ENCODE measurements at places on chromosomes 7 and 10.
A peak's percentile ranks its signal among the peaks of the same experiment; 100 is the strongest.

DNA sequence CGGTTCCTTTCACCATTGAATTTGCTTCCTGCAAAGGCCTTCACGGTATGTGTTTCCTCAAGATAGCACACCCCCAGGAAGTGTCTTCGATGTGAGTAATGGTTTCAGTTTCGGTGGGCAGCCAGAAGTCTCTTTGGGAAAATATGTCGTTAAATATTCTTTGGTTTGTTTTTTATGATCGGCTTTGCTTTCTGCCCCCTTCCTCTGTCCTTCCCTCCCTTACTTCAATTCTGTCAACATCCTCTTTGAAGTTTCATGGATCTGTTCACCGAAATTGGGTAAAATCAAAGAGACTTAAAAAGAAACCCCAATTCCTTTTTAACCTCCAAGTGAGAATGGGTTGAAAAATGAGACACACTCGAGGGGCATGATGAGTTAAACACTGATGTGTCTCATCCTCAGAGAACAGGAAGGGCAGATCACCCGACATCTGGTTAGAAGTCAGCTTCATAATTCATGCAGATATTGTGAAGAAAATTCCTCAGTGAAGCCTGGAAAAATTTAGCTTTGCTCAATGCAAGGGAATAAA lies 170.8 kb upstream of the HABP2 start:
- DNase-seq, result peak; percentile 8

- DNase-seq, result no peak
These were observed 480.7 kb downstream of the TFEC start for GRCh38 chr7:115549910-115550309.

GRCh38 chr7:142770661-142771352 lies at the start of gene PRSS2:
Gene PRSS2 (plus strand): TSS chr7:142770970. CDS start chr7:142770983, 13 bp downstream.
- no peak for DNase-seq

GRCh38 chr10:47440207-47440606 lies 43.7 kb downstream of the ANXA8 start:
- DNase-seq, result no peak

- no peak for DNase-seq
These were observed 219.4 kb downstream of the ABCA13 start for GRCh38 chr7:48390388-48391327.

- DNase-seq, result no peak
These were observed 154.8 kb upstream of the PRSS58 start for GRCh38 chr7:142412551-142413193.

DNA sequence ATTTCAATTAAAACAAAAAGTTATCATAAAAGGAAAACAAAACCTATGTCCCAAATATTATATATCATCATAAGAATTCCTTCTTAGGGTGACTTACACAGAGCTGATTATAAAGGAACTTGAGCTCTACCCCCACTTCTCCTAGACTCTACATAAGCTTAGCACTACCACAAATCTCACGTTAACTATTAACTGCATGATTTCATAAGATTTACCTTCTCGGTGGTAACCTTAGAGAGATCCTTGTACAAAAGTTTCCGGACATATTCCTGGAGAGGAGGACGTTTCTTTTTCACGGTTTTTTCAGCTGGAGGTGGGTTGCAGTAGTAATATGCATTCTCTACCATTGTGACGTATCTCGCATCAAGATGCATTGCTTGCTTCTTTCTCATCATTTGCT lies 83.7 kb downstream of the UPF2 start:
- DNase-seq, result no peak

DNA sequence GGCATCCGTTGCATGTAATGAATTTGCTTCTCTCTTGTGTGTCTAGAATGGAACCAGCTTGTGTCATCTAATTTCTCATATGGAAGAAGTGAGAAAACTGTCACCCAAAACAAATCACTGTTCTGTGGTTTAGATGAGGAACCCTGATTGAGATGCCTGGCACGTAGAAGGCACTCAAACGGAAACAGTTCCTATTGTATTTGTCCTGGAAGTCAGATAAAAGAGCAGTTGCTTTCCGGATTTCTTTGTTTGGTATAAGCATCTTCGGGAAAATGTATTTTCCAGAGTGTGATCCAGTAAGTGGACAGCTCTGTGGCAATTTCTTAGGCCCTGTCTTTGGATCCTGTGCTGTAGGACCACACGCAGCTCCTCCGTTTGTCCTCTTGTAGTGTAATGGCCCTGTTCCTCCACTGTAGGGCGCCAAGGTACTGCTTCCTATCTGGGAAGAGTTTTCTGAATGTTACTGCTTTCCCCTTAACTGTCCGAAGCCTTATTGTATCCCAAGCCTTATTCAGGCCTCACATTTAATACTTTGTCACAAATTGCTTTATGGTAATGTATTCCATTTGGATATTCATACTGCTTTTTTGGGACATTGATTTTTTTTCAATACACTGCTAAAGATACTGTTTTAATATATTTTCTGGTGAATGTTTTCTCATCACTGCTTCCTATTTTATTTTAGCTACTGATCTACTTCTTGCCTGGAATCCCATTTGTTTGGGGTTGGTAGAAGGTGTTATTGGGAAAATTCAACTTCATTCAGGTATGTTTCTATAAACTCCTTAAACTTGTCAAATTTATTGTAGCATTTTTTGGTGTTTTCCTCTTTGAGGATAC lies 24.8 kb downstream of the INPP5F start:
- DNase-seq, result peak; percentile 31

- no peak for DNase-seq
These were observed 137.7 kb downstream of the DKK1 start for GRCh38 chr10:52451817-52452216.

DNA sequence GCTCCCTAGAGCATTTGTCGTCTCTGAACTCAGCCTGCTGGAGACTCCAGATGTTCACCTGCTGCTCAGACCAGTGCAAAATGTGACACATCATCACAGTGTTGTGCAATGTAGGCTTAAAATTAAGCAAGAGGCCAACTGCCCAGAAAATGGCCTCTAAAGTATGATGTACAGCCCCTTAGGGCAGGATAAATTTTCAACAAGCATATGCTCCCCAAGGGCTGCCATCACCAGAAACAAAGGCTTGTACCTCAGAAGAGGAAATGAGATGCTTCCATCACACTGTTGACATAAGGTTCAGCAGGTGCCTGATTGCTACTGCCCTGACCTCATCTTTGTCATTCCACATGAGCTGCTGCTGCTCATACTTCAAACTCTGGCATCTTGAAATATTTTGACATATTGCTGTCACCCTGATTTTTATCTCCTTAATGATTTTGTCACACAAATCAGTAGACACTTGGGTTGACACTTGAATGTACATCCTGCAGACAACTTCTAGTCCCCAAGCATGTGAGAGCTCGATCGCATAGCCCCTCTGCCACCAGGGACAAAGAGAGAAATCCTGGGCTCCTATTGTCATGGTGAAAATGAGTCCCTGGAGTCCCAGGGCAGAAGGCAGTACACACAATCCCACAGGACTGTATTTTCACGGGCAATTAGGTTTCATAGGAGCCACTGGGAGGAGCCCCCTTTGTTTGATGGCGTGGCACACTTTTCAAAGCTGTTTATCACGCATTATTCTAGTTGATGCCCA lies 219.7 kb upstream of the STK17A start:
- DNase-seq, result no peak

GRCh38 chr10:14557567-14557966 lies 217.1 kb downstream of the FAM107B start:
- DNase-seq, result no peak

GRCh38 chr7:156480671-156481070 lies 159.9 kb upstream of the RNF32 start:
- DNase-seq, result no peak

DNA sequence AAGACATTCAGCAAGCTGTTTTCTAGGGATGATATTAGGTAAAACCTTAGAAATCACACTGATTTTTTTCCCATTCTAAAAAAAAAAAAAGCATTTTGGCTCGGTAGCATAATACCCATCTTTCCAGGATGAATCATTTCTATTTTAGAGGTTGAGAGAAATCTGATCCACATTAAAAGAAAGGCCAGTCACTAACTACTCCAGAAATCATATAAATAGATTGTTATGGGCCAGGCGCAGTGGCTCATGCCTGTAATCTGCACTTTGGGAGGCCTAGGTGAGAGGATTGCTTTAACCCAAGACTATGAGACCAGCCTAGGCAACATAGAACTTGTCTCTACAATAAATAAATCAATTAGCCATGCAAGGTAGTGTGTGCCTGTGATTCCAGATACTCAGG lies 164.3 kb downstream of the BAMBI start:
- DNase-seq, result no peak

GRCh38 chr10:7258948-7259523 lies 151.8 kb downstream of the SFMBT2 start:
- DNase-seq, result peak; percentile 48

DNA sequence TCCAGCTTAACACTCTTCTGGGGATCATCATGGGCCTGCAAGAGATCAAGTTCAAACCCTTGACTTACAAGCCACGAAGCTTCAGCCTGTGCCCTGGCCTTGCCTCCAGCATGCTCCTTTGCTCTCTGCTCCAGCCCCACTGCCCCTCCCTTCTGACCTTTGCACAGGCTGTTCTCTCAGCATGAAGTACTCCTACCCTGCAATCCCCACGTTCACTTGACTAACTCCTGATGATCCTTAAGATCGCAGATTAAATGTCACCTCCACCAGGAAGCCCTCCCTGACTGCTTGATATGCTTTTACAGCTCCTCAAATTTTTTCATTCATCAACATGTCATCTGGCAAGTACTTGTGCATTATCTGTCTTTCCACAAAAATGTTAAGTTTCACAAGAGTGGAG lies 75.5 kb upstream of the SLF2 start:
- DNase-seq, result no peak

GRCh38 chr10:51806079-51806835 lies 106.9 kb upstream of the CSTF2T start:
- no peak for DNase-seq

- DNase-seq, result no peak
These were observed 56.4 kb downstream of the BBS9 start for GRCh38 chr7:33185786-33186185.

- DNase-seq, result no peak
These were observed 5.8 kb upstream of the C1GALT1 start for GRCh38 chr7:7176406-7177043.

GRCh38 chr7:100189061-100189460 lies 11.3 kb downstream of the STAG3 start:
- no peak for DNase-seq

- no peak for DNase-seq
These were observed 473 bp upstream of the ZNF32 start for GRCh38 chr10:43649185-43649523.

- DNase-seq, result no peak
These were observed 16.1 kb downstream of the NUDT13 start for GRCh38 chr10:73126343-73126742.

DNA sequence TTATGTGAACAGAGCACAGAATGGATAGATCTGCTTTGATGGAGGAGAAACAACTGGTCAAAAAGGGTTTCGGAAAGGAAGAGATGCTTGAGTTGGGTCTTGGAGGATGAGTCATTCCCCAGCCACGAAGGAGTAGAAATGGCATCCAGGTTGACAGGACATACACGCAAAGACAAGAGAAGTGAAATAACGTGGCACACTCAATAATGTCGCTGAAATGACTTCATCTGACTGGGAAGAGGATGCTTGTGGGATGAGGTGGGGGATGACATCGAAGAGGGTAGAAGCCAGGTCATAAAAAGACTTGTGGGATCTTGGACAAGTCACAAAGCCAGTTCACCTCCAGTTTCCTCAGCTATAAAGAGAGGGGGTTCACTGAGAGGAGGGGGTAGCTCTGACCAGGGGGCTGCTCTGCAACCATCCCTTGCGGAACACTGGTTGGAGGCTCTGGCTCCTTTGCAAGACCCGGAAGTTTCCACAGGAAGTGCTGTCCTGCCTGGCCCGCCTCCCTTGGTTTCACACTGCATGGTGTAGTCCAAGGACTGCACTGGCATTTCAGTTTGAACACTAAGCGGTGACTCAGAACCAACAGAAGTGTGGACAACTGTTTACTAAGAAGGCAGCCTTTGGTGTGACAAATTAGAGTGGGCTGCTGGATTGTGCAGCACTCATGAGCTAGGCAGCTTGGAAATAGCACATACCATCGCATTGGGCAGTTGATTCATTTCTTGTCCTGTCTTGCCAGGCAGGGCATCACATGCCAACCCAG lies 189.9 kb upstream of the ADO start:
- no peak for DNase-seq

GRCh38 chr7:91082852-91083495 lies 181.3 kb upstream of the FZD1 start:
- DNase-seq, result no peak

DNA sequence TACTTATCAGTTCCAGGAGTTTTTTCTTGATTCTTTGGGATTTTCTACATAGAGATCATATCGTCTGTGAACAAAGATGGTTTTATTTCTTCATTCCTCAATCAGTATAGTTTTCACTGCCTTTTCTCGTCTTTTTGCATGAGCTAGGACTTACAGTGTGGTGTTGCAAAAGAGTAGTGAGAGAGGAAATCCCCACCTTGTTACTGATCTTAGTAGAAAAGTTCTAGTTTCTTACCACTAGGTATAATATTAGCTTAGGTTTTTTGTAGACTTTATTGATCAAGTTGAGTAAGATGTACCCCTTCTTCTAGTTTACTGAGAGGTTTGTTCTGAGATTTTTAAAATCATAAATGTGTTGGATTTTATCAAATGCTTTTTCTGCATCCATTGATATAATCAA lies 123.3 kb downstream of the TMEM26 start:
- no peak for DNase-seq

DNA sequence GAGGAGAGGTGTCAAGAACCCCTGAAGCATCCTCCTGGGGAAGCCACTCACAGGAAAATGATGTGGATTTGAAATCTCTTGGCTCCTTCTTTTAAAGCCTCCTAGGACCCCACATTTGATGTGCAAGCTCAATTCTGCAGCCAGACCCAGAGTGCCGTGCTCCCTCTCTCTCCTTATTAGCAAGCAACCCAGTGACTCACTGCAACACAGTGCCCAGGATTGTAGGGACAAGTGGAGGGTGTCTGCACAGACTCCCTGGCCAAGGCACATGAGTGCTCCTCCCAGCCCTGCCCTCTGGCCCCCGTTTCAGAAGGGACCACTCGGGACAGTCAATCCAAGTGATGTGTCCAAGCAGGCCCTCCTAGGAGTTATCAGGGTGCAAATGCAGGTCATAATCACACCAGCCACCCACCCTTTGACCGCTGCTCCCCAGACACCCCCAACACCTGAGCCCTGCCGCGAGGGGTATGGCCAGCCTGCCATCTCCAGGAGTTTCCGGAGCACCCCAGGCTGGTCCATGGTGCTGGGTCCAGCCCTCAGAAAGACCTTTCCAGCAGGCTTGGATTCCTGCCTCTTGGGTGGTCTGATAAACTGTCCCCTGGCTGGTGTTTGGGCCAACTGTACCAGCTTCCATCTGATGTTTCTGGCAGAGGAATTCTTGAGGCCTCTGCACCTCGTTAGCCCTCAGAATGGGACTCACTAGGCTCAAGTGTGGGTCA lies 54.5 kb upstream of the CXCL12 start:
- DNase-seq, result no peak

- DNase-seq, result no peak
These were observed 99.4 kb downstream of the BTRC start for GRCh38 chr10:101453318-101453717.

GRCh38 chr10:35089611-35090161 lies 455 bp downstream of the CUL2 start:
- DNase-seq, result no peak

- DNase-seq, result no peak
These were observed 139.8 kb downstream of the FAM53B start for GRCh38 chr10:124604214-124605000.

All from stimulated activated CD8-positive, alpha-beta memory T cell treated with anti-CD3 and anti-CD28 coated beads, Interleukin-15, amount 100 ng/mL, for 4 hours (primary cell).